Aorta (tissue), 5 donors: ENCODE measurements at places on chromosomes 1 and 21. TPM values are rescaled to one million over a fixed set of nuclear protein-coding genes. Genes with fewer than 3 reads are reported as not detected.

- no peak for DNase-seq
These were observed 111.3 kb downstream of the TNFSF18 start for GRCh38 chr1:172939475-172939874.

- peak; percentile 90 for DNase-seq
These were observed 32.3 kb upstream of the TARDBP start for GRCh38 chr1:10980094-10980577.

- no peak for DNase-seq
These were observed 13.4 kb upstream of the PEF1 start for GRCh38 chr1:31657972-31658510.

DNA sequence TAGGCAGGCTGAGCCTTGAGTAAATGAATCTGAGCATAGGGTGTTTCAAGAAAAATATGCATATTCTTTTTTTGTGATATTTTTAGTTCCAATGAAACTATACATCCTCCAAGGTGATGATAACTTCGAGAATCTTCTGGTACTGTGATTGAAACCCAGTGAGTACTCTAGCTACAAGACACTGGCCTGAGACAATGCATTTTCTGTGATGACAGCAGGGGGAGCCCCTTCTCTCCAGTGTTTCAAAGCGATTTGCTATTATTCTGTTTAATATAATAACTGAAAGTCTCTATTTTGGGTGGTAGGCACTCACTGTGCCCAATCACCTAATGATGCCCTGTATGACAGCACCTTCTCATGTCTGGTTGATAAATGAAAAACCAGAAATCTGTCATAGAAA is 12.1 kb downstream of the IRF2BP2 start:
- no peak for DNase-seq

DNA sequence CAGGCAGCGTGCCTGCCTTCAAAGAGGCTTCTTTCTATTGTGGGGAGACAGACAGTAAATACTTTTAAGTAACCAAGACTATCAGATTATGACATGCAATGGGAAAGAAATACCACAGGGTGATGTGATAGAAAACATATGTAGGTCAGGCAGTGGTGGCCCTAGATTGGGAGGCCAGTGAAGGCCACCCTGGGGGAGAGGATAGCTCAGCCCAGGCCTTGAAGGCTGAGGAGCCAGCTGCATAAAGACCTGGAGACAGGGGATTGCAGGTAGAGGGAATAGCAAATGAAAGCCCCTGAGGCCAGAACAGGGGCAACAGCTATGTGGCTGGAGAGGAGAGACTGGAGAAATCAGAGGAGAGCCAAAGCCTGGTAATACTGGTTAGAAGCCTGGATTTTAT is 4.0 kb downstream of the SOX13 start:
- DNase-seq: no peak

- DNase-seq: peak; percentile 85
These were observed at the start of gene RPS6KA1 for GRCh38 chr1:26529655-26530409. Gene RPS6KA1 (plus strand): TSS chr1:26529761. CDS start chr1:26529921, 160 bp downstream.

GRCh38 chr1:164473544-164473943 is 85.4 kb upstream of the PBX1 start:
- no peak for DNase-seq

DNA sequence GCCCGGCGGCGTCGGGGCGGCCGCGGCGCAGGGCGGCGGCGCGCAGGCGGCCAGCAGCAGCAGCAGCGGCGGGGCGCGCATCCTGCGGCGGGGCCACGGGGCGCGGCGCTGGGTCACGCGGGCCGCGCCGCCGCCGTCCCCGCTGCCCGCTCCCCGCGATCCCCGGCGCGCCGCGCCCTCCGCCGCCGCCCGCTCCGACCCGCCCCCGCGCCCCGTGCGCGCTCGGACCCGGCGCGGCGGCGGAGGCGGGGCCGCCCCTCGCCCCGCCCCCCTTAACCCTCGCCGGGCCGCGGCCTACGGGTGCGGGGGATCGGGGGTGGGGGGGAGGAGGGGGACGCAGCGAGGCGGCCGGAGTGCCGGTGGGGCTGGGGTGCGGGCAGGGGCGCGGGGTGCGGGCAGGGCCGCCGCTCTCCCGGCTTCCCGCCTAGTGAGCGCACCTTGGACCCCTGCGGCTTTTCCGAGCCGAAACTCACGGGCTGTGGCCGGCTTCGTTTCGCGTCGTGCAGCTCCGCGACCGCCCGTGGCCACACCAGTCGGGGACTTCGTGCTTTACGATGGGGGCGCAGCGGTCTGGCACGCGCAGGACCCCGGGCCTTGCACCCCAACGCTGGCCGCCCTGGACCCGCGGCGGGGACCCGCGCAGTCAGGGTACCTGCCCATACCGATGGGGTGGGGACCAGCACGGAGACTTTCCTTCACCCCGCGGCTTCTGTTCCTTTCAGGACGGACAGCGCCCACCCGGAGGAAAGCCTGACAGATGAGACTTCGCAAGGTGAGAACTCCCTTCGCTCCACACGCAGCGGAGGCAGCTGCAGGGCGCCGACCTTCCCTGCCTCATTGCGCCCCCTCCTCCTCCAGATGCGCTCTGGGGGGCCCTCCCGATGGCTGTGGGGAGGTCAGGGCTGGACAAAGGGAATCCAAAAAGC is at the start of gene FNDC10:
Gene FNDC10, minus strand, starts transcription at position 201 of the 926 bp plus-strand sequence. Its CDS starts 120 bp downstream, at position 81.
- no peak for DNase-seq

DNA sequence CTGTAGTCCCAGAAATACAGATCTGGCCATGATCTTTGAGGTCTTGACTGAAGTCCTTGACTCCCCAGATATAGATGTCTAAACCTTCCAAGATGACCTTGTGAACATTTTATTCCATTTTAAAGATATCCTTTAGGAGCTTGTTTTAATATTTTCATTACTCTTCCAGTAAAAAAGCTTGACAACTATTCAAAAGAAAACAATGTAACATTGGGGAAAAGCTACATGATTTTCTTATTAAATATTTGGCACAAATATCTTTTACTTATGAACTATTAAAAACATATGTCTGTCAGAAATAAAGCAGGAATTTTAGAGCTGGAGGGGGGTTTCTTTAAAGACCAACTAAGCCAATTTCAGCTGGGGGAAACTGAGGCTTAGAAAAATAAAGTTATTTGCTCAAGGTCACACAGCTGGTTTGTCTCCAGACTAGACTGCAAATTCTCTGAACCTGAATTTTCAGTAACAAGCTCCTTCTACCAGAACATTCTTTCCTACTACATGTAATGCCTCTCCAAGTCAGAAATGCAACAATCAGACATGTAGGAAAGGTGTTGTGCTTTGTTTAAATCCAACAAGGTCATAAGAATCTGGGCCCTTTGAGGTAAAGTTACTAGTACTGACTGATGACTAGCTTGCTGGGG is 67.0 kb upstream of the PTCH2 start:
- no peak for DNase-seq

The SLC16A4 gene
- total RNA-seq: 23.2 TPM

- no peak for DNase-seq
These were observed 47.6 kb upstream of the POFUT2 start for GRCh38 chr21:45335151-45335760.

The OSCP1 gene
- total RNA-seq: 8.6 TPM

- DNase-seq: no peak
These were observed 7.3 kb upstream of the CACNA1S start for GRCh38 chr1:201119206-201120197.

The LAMC2 gene
- total RNA-seq: 0.91 TPM

GRCh38 chr1:232499188-232499587 is 130.7 kb downstream of the SIPA1L2 start:
- no peak for DNase-seq

DNA sequence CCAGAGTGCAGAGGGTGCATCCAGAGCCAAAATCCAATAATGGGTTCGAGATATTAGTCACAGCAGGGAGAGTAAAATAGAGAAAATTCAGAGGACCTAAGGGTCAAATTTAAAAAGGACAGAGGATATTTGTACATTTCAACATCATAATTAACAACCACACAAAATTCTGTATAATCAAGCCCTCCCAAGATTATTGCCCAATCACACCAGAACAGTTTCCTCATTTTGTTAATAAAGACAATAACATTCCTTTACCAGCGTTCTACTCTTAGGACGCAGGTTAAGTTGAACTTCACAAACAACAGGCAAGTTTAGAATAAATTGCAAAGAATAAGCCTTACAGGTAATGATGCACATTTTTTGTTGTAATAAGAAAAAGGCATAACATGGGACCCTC is 462.8 kb downstream of the PTPRC start:
- DNase-seq: no peak

DNA sequence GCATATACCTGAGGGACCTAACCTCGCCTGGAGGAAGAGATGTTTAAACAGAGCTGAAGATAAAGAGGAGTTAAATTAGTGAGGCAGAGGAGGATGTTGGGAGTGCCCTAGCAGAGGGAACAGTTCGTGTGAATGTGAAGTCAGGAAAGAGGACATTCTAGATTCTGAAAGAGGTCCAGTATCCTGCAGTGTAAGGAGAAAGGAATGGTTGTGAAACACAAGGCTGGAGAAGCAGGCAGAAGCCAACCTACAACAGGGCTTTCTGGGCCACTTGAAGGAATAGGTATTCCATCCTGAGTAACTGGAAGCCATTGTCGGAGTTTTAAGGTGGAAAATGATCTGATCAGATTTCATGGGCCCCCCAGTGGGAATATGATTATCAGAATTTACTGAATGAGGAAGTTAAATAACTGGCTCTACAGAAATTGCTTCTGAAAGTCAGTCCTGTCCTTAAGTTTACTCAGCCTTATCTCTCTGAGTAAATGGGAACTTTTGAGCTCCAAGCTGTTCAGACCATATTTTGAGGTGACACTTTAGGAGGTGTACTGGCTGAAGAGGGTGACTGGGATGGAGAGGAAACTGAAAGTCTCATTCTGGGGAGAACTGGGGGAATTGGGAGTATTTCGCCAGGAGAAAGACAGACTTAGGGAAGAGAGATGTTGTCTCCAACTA is 24.4 kb upstream of the FAAH start:
- DNase-seq: no peak

The KRTAP10-3 gene
- not detected for total RNA-seq

DNA sequence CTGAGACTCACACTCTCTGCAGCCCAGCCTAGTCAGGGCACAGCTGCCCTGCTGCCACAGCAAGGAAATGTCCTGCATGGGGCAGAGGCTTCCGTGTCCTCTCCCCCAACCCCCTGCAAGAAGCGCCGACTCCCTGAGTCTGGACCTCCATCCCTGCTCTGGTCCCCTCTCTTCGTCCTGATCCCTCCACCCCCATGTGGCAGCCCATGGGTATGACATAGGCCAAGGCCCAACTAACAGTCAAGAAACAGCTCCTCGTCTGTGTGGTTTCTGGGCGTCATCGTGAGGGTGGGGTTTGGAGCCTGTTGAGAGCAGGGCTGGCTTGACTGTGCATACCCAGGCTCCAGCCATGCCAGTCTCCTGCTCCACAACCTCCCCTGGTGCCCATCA is 19.5 kb downstream of the FAAH start:
- no peak for DNase-seq

DNA sequence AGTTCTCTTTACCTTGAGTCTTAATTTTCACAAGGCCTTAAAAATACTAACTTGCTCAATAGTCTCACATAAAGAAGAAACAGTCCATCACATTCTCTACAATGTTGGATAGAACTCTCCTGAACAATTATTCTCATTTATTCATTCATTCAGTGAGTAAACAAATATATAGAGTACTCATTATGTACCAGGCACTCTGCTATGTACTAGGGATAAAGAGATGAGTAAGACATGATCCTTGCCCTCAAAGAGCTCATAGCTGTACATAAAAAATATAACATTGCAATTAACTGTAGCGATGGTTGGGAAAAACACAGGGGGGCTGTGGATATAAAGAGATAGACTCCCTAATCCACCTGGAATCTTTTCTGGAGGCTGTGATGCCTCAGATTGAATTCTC is 586.9 kb upstream of the BEND5 start:
- no peak for DNase-seq

The C1orf50 gene
- 3.6 TPM for total RNA-seq

The MRPL37 gene
- total RNA-seq: 38.1 TPM

DNA sequence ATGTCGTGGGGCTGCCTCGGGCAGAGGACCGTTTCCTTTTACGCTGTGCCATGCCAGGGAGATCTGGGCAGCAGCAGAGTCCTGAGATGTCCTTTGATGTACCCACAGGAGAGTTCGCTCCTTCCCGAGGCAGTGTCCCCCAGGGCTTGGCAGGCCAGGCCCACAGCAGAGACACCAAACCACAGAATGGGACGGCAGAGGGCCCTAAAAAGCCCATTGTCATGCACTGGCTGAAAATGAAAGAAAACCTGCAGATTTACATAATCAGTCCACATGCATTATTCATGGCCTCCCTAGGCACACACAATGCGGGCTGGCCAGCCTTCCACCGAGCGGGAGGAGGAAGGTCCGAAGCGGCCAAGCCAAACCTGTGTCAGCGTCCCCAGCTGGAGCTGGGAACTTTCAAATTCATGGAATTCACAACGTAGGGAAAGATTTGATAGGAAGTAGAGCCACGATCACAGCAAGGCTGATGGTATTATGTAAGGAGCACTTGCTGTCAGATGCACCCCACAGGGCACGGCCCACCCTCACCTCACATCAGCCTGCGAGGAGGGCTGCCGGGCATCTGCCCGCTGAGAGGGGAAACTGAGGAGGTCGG is 25.3 kb upstream of the EFHD2 start:
- DNase-seq: no peak

GRCh38 chr1:103198076-103198475 is 89.8 kb upstream of the COL11A1 start:
- no peak for DNase-seq

The SPATA1 gene
- total RNA-seq: 1.9 TPM

The GJA8 gene
- total RNA-seq: not detected

GRCh38 chr1:185279571-185279970 is 37.5 kb downstream of the IVNS1ABP start:
- DNase-seq: no peak

The ERVH48-1 gene
- total RNA-seq: not detected

The CLEC20A gene
- total RNA-seq: not detected

DNA sequence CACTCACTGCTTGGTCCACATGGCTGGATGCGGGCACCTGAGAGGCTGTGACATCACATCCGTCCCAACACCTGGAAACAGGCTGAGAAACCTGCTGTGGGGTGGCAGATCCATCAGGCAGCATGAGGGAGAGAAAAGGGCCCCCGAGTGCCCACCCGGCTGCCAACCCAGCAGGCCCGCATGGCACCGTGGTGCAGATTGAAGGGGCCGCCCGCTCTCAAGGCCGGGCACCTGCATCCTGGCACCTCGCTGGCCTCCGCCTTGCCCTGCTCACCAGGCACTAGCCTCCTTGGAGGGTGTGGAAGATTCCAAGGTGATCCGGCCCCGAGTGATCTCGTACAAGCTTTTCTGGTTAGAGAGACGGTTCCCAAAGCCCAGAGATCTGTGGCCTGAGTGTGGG is 110.5 kb downstream of the PRDM16 start:
- no peak for DNase-seq

- DNase-seq: peak; percentile 39
These were observed 141.4 kb downstream of the PSMG1 start for GRCh38 chr21:39041816-39042215.
